ENCODE measurements at places on chromosomes 7 and 10.

DNA sequence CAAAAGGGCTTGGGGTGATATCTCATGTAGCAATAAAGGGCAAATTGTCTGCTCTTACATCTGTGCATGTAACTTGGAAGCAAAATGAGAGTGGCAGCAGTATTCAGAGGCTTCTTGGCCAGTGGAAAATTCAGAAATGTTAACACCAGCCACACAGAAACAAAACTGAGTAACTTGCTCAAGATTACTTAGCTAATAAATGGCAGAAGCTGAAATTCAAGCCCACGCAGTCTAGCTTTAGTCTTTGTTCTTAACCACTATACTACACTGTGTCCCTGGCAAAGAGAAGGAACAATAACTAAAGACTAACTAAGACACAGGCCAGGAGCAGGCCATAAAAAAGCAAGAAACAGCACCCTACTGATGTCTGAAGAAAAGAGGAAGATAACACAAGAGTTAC lies 185.9 kb upstream of the ASAH2 start:
- no peak for DNase-seq

GRCh38 chr10:61850376-61850775 lies 51.1 kb upstream of the ARID5B start:
- DNase-seq = no peak

DNA sequence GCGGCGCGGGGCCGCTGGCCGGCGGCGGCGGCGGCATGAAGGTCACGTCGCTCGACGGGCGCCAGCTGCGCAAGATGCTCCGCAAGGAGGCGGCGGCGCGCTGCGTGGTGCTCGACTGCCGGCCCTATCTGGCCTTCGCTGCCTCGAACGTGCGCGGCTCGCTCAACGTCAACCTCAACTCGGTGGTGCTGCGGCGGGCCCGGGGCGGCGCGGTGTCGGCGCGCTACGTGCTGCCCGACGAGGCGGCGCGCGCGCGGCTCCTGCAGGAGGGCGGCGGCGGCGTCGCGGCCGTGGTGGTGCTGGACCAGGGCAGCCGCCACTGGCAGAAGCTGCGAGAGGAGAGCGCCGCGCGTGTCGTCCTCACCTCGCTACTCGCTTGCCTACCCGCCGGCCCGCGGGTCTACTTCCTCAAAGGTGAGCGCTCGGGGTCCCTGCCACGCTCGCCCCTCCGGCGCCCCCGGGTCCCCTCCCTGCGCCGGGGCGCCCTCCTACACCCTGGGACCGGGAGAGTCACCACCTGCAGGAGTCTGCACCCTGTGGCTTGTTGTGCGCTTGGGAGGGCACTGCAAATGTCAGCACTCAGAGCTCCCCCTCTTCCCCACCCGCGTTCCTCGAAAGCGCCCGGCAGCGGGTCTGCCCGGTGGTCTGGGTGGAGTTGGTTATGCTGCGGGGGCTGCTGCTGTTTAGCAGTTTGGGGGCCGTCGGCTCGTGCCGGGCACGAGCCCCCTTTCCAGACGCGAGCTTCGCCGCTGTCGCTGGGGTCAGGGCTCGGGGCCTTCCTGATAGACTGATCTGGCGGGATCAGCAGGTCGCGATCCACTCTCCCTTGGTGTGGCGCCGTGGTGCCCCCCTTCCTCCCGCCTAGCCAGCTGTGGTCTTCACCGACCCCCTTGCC lies 627 bp downstream of the DUSP5 start:
- DNase-seq = peak; percentile 55

- DNase-seq = no peak
Measured at GRCh38 chr7:20222219-20222828, 5.1 kb upstream of the MACC1 start.

- no peak for DNase-seq
Measured at GRCh38 chr10:5566614-5567013, 41.9 kb downstream of the CALML3 start.

- DNase-seq = no peak
Measured at GRCh38 chr10:100009283-100009792, 409 bp downstream of the DNMBP start.

DNA sequence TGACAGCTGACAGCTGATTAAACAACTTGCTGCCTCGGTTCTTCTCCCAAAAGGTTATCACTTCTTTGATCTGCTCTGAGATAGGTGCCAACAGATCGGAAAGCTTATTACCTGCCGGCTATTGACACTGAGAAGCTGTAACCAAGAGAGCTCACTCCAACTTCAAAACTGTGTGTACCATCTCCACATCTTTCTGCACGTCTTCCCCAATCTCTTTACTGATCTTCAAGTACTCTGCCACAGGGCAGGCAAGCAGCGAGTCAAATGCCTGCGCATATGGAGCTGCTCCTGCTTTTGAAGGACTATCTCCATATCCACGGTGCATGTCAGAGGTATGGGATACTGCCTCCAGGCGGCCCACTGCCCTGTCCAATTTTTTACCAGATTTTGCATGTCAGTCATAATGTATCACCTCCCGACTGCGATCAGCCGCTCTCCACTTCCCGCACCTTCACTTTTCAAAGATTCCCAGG lies 352 bp upstream of the ZNF485 start:
- no peak for DNase-seq

GRCh38 chr7:154569916-154570315 lies 433.0 kb downstream of the PAXIP1 start:
- DNase-seq = no peak

- DNase-seq = no peak
Measured at GRCh38 chr7:107122486-107122911, 46.3 kb upstream of the HBP1 start.

- DNase-seq = no peak
Measured at GRCh38 chr7:150947761-150948651, 30.1 kb downstream of the KCNH2 start.

- DNase-seq = no peak
Measured at GRCh38 chr10:124281666-124282065, 137.1 kb downstream of the OAT start.

GRCh38 chr10:110426294-110427181 lies 71.2 kb upstream of the DUSP5 start:
- DNase-seq = no peak

Data from effector CD4-positive, alpha-beta T cell (primary cell).